ENCODE measurements at places on chromosomes 6 and 20.

- no peak for DNase-seq
Observed at GRCh38 chr6:112030961-112031660, 22.8 kb upstream of the CCN6 start.

DNA sequence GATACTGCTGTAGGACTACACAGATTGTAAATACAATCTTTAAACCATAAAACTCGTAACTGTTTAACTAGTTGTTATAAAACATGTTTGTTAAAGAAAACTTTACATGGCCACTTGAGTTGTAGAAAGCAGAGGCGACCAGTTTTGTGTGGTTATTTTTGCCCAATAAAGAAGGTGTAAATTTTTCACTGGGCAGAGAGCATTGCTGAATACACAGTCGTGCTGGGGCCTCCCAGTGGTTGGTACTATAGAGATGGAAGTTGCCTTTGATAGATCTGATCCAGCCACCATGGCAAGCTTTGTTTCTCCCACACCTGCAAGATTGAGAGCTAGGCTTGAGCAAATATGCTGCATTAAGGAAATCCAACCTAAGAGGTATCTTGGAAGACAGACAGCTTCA, 34.0 kb upstream of the YWHAB start:
- DNase-seq = no peak

GRCh38 chr6:77368660-77369313, 94.5 kb downstream of the HTR1B start:
- DNase-seq = no peak

GRCh38 chr6:111657146-111657545, 51.5 kb upstream of the TRAF3IP2 start:
- DNase-seq = no peak

DNA sequence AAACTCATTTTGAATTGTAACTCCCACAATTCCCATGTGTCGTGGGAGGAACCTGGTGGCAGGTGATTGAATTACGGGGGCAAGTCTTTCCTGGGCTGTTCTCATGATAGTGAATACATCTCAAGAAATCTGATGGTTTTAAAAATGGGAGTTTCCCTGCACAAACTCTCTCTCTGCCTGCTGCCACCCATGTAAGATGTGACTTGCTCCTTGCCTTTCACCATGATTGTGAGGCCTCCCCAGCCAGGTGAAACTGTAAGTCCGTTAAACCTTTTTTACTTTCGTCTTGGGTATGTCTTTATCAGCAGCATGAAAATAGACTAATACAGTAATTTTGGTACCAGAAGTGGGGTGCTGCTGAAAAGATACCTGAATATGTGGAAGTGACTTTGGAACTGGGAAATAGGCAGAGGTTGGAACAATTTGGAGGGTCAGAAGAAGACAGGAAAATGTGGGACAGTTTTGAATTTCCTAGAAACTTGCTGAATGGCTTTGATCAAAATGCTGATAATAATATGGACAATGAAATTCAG, 41.4 kb upstream of the SAMHD1 start:
- no peak for DNase-seq

DNA sequence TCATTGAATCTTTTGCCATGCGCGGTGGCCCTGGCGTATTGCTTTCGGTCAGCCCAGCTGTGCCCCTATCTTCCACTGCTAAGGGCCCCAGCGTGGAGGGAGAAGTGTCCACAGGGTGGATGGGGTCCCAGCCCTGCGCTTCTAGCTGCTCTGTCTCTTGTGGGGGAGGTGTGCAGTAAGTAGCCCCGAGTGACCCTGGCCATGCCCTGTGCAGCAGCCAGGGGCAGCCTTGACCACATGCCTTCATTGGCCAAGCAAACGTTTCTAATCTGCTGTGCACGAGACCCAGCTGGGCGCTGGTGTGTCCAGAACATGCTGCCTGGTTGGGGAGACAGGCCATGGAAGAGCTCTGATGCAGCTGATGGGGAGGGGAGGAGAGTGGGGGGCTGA, 13.6 kb downstream of the TMEM181 start:
- no peak for DNase-seq

GRCh38 chr6:143098054-143098671, 37.5 kb downstream of the AIG1 start:
- DNase-seq = no peak

DNA sequence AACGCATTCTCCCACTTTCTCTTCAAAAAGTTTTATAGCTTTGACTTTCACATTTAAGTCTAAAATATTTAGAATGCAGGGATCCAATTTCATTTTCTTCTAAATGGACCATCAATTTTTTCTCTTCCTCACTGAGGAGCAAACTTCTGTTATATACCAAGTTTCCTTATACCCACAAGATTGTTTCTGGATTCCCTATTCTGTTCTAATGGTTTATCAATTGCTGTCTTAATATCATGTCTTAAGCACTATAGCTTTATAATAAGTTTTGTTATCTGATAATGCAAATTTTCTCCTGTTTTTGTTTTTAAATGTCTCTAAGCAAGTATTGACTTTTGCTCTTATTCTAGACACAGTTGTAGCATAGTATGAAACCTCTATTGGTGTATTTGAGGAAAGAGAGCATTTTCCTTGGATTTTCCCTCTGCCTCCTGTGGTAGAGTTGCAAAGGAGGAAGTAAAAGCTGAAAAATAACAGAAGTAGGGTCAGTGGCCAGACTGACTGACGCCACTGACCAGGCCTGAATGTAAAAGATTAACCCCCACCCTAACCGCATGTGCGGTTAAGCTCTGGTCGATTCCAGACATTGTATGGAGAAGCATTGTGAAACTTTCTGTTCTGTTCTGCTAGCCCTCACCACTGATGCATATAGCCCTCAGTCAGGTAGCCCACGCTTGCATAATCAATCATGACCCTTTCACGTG, 40.3 kb downstream of the GPX5 start:
- DNase-seq = no peak

DNA sequence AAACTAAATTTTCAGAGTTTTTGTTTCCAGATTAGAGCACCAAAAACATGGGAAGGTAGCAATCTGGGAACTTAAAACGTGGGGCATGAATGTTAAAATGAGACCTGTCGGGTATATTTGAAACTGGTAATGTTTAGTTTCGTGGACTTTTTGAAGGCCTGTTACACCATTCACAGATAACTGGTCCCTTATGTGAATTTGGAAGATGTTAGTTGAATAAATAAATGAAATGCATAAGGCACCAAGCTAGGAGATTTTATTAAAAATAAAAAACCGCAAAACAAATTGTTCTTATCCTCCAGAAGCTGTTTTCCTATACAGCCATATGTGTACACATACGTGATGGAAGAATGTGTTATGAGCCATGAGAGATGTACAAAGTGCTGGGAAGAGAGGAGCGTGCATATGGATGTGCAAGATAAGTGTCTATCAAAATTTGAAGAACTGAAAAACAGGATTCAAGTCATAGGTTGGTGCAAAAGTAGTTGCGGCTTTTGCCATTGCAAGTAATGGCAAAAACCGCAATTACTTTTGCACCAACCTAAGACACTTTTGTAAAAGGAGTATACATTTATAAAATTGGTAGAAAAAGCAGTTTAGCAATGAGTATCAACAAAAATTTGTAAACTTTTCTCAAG, 700 bp upstream of the MCUR1 start:
- DNase-seq = no peak

DNA sequence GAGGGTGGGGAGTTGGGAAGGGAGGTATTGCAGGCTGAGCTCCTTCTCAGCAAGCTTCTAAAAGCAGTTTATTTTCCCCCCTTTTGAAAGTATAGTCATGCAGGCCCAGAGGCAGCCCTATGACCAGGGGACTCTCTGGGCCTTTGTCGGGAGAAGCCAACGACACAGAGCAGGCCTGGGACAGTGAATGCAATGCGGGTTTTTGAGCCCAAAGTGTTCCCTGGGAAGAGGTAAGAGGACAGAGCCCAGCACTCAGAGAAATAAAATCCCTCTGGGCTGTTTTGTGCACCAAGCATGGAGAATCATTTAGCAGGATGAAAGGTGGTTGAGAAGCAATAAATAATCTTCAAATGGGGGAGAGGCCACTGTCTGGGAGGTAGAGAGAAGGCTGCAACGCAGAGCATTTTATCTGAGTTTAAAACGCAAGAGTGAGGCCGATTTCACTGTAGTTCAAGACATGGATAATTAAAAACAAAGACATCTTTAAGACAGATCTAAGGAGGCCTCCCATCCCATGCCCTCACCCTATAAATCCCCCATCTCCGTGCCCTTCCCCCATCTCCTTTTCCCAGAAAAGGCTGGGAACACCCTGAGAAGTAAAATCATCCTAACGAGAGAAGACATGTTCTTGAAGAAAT, 237.5 kb downstream of the CDC5L start:
- no peak for DNase-seq

- DNase-seq = no peak
Observed at GRCh38 chr6:24922170-24922569, 13.6 kb downstream of the RIPOR2 start.

DNA sequence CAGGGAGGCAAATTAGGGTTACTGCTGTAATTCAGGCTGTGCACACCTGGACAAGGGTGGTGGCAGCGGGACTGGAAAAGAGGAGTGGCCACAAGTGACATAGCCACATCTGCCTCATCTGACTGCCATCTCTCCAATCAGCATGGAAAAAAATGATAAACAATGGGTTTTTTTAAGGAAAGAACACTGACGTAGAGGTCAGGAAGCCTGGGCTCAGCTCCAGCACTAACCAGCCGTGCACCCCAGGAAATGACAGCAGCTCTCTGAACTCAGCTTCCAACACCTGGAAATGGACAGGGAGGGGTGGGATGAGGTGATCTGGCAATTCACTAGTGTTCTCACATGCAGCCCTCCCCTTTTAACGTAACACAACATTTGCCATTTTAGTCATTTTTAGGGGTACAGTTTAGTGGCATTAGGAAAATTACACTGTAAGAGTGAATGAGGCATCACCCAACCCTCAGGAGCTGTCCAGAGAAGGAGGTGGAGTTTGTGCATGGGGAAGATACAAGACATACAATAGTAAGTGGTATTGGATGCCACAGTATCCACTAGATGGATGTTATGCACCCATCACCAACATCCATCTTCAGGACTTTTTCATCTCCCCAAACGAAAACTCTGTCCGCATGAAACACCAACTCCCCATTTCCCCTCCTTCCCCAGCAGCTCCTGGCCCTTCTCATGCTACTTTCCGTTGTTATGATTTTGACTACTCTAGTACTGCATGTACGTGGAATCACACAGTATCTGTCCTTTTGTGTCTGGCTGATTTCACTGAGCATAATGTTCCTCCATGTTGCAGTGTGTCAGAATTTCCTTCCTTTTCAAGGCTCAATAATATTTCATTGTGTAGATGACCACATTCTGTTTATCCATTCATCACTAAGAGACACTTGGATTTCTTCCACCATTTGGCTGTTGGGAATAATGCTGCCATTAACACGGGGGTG, 215.5 kb upstream of the ECI2 start:
- no peak for DNase-seq

DNA sequence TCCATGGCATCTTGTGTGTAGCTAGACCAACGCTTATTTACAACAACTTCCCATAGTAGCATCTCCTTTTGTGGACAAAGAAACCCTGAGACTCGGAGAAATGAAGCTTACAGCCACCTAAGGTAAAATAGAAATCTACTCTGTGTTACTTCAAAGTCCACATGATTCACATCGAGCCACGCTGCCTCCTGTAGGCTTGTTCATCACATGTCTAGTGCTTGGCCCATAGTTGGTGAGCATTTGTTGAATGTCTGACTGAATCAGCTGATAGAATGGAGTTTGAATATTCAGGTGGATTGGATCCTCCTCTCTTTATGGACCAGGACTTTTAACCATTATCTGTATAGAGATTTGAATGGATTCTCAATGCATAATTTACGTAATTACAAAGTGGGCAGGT, 130.7 kb downstream of the CCDC170 start:
- DNase-seq = no peak

DNA sequence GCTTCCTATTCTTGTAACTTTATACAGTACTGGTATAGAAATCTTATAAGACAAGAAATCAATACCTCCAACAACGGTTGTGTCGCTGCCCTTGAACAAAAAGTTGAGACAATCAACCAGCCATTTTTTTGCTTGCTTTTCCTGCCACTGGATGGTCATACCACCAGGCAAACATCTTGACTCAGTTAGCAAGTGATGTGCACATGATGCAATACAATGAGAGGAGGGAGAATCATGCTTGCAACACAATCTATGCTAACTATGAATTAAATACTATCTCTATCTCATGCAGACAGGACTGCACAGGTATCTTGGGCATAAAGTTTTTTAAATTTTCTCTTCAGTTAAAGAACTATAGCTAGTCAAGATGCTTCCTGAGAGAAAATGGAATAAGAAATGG, 877.7 kb upstream of the CITED2 start:
- no peak for DNase-seq

DNA sequence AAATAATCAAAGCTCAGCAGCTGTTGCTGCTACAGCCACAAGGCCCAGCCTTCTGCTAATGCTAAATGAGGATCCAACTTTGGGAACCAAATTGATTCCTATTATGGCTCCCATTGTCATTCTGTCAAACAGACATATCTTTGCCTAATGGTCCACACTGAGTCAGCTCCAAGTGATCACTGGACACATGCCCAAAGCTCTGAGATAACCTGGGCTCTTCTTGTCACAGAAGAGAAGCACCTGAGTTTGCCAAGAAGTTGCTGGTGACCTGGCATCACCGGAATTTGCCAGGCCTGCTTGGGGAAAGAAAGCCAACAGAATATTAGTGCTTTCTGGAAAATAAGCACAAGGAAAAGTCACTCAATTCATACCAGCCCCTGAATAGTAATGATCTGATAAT, 5.8 kb downstream of the TNFRSF21 start:
- no peak for DNase-seq

GRCh38 chr6:26389349-26389894, 6.5 kb downstream of the BTN2A2 start:
- no peak for DNase-seq
